Mucosa of gallbladder (tissue), 1 donor: ENCODE measurements at places on chromosomes 12 and 14. TPM values are rescaled to one million over a fixed set of nuclear protein-coding genes. Genes with fewer than 3 reads are reported as not detected.

PLA2G1B gene
- 4.7 TPM for total RNA-seq

ZNF605 gene
- 17.7 TPM for total RNA-seq

SRRM4 gene
- 0.03 TPM for total RNA-seq

TAS2R19 gene
- 1.9 TPM for total RNA-seq

TMEM132C gene
- total RNA-seq, result 6.7 TPM

ESR2 gene
- total RNA-seq, result 0.26 TPM

FOXJ2 gene
- 23.7 TPM for total RNA-seq

SH2B3 gene
- 21.8 TPM for total RNA-seq

BICDL1 gene
- total RNA-seq, result 26.7 TPM

PTPRQ gene
- 1.3 TPM for total RNA-seq

GALNT9 gene
- 0.12 TPM for total RNA-seq

MIS18BP1 gene
- 18.2 TPM for total RNA-seq

OVCH1 gene
- total RNA-seq, result not detected

LBHD2 gene
- 0.60 TPM for total RNA-seq

DLK1 gene
- total RNA-seq, result 7.0 TPM

GPRC5D gene
- total RNA-seq, result not detected

ASIC1 gene
- 4.1 TPM for total RNA-seq

OAS1 gene
- 27.9 TPM for total RNA-seq

RPS6KL1 gene
- total RNA-seq, result 18.6 TPM

SMCO2 gene
- total RNA-seq, result not detected

SIX6 gene
- not detected for total RNA-seq

CAPZA3 gene
- 0.20 TPM for total RNA-seq

E2F7 gene
- total RNA-seq, result 0.55 TPM

CCDC197 gene
- not detected for total RNA-seq

C12orf43 gene
- 14.7 TPM for total RNA-seq

FBXO34 gene
- total RNA-seq, result 27.0 TPM

CMA1 gene
- total RNA-seq, result 0.29 TPM

PLEKHA5 gene
- total RNA-seq, result 64.0 TPM

RND1 gene
- total RNA-seq, result 14.6 TPM

EFS gene
- 10.8 TPM for total RNA-seq

CLEC4D gene
- total RNA-seq, result not detected

NUMB gene
- total RNA-seq, result 117 TPM

HOXC4 gene
- total RNA-seq, result 0.89 TPM

MTERF2 gene
- total RNA-seq, result 24.8 TPM

ACTR10 gene
- total RNA-seq, result 52.5 TPM

RDH16 gene
- total RNA-seq, result 0.52 TPM

PPP4R4 gene
- 1.4 TPM for total RNA-seq

MUCL1 gene
- total RNA-seq, result not detected

INHBE gene
- total RNA-seq, result 0.58 TPM

SUOX gene
- 49.0 TPM for total RNA-seq

ZFYVE1 gene
- 24.9 TPM for total RNA-seq

ASCL1 gene
- not detected for total RNA-seq

JDP2 gene
- 43.0 TPM for total RNA-seq

NRIP2 gene
- 3.2 TPM for total RNA-seq

CELA1 gene
- not detected for total RNA-seq

CLMN gene
- total RNA-seq, result 63.5 TPM

NOS1 gene
- total RNA-seq, result 0.40 TPM

ABCC9 gene
- 33.3 TPM for total RNA-seq

WASHC3 gene
- total RNA-seq, result 32.0 TPM

ARL6IP4 gene
- 169 TPM for total RNA-seq

RPS26 gene
- 34.0 TPM for total RNA-seq

KRT74 gene
- total RNA-seq, result not detected

IL26 gene
- not detected for total RNA-seq

OTX2 gene
- total RNA-seq, result not detected
